ENCODE measurements at places on chromosomes 7 and 10.

- DNase-seq: no peak
These were observed 178.0 kb downstream of the MDFIC start for GRCh38 chr7:115099906-115100305.

- no peak for DNase-seq
These were observed 166.6 kb downstream of the ARHGAP21 start for GRCh38 chr10:24556750-24557742.

DNA sequence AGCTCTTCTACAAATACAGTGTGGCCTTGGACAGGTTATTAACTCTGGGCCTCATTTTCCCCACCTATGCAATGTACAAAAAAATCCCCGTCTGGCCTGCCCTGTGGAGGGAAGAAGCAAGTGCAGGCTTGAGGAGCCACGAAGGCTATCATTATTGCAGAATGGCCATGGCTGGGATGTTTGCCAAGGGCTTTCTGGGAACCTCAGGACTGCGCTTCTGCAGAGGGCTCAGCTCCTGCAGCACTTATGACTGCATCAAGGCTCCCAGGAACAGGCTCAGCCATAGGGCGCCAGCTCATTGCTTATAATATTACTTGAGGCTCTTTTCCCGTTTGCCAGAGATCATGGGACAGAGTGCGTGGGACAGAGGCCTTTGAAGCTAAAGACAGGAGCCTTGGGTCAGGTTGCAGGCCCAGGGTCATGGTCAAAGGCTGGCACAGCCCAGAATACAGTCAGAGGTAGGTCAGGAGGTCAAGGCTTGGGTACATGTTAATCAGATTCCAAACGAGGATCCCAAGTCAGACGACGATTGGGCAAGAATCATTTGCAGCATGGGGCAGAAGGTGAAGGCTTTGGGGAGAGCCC, 20.6 kb upstream of the C10orf105 start:
- DNase-seq: no peak

DNA sequence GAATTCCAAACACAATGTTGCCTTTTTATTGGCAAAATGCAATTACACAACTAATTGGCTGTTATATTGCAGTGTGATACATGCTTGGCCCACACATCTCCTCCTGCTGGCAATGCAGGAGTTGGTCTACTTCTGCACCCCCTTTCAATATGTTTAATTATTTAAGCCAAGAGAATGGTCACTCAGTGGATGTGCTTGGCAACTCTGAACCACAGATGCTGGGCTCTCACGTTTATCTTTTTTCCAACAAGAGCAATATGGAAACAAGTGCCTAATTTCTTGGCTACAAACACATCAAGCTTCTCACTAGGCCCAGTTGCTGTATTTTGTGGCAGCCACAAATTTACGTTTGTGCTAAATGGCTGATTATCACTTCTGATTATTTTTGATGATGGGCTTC, 1149.2 kb upstream of the CELF2 start:
- DNase-seq: no peak

DNA sequence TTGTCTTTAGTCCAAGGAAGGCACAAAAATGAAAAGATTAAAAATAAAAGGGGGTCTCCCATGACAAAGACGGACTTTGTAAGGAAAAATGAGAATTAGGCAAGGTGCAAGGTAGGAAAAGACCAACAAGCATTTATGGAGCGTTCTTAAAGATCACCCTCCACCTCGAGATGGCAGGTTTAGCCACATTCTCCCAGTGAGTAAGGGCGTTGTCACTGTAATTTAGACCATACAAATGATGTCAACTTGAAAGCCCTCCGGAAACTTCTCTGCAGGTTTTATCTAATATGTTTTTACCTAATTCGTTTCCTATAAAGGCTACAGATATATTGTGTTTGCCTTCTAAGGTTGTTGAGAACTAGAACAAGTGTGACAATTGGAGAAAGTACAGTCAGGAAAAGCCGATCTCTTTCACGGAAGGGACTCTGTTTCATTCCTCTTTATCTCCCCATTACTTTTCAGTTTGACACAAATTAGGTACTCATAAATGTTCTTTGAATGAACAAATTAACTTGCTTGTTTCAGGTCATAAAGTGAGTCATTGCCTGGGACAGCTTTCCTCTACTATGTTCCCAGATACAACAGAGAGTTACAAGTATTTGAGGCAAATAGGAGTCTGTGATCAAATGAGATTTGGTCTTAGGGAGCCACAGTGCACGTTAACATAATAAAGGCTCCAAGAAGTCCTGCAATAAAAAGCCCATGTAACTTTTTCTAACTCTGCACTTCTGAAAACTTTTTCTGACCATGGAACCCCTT, 102.6 kb upstream of the HABP2 start:
- DNase-seq: no peak

GRCh38 chr10:89171996-89172395, 35.1 kb downstream of the CH25H start:
- DNase-seq: no peak

DNA sequence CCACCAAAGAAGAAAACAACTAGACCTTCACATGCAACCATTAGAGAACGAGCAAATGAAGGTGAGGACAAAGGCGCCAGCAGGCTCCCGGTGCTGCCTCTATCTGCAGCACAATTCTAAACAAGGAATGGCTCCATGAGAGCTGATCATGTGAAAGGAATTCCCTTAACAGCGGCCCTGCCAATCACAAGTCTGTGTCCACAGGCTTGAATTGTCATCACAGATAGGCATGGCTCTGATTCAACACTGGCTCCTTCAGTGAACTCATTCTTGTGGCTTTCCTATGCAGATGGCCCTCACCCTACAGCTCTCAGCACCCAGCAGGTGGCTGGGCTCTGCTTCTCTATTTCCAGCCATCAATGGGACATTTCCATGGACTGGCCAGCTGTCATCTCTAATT, 36.2 kb downstream of the LAMB1 start:
- no peak for DNase-seq

DNA sequence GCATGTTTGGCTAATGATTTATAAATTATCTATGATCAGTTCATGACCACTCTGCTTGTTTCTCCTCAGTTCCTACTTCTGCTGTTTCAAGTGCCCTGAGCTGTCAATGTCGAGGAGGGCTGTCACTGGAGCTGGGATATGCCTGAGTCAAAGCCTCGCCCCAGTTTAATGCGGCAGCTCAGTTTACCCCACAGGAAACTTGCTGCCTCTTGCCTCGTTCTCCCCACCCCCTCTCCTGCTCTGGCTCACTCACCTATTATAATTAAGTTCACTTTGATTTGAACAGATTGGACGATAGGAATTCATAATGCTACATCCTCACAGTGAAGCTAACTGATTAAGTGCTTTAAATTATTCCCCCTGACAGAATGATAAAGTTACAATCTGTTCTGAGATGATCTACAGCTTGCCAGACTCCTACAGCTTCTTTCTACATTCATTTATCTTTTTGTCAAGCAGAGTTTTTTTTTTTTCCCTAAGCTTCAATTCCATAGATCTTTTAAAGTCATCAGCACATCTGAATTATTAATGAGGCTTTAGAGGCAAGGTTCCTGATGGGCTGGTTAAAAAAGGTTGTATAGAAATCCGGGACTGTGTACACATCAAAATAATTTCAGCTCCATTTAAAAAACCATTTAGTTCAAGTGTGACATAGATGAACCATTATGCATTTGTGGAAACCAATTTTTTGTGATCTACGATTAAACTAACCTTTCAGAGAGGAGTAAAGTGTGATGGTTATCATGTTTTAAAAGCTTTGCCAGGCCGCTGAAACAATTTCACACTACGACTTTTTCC, 758.3 kb downstream of the KCNMA1 start:
- DNase-seq: no peak

DNA sequence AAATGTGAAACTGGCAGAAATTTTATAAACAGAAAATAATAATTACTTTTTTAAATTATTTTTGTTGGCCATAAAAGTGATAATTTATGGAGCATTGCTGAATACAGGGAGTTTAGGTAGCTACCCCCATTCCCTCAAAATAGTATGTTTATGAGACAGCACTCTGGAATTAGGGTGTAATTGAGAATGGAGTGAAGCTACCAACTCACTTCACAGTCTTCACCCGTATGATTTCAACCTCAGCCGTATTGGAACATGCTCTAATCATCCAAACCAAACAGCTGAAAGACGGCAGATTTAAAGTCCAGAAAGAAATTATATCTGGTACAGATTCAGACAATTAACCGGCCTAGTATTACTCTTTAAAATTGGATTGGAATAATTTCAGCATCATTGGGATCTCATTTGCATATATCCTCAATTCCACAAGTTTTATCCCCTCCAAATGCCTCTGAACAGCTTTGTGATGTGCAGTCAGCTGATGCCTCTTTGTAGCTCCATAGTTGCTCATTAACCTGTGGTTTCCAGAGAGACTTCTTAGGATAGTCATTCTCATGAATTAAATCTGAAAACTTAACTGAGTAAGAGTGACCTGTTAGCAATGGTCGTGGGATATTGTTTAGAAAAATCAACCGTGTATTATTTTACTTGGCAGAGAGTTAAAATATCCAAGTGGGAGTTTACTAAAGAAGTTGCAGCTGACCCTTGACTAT, 59.1 kb upstream of the GJD4 start:
- no peak for DNase-seq

- no peak for DNase-seq
These were observed 252.2 kb downstream of the WDR37 start for GRCh38 chr10:1308173-1308961.

- DNase-seq: no peak
These were observed 41.6 kb upstream of the CTBP2 start for GRCh38 chr10:125201791-125202622.

DNA sequence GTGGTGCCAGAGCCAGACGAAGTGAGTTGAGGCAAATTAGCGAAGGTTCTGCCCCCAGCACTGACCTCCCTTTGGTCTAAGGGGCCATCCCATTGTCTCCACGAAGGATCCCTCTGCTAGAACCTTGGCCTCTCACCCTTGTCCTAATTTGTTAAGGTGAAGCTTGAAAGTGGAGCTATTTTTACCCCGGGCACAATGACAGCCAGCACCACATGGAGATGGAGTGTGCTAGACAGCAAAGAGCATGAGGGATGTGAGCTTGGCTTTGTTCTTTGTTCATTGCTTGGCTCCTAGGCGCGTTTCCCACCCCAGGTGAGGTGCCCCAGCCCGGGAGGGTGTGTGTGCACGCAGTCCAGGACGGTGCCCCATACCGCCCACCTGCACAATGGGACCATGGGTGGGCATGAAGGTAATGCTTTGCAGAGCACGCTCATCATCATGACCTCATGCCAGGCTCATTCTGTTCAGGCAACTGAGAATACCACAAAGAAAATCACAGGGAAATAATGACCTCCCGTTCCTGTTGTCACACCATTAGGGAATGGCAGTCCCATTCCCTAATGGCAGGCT, 361.0 kb upstream of the FZD8 start:
- DNase-seq: no peak

DNA sequence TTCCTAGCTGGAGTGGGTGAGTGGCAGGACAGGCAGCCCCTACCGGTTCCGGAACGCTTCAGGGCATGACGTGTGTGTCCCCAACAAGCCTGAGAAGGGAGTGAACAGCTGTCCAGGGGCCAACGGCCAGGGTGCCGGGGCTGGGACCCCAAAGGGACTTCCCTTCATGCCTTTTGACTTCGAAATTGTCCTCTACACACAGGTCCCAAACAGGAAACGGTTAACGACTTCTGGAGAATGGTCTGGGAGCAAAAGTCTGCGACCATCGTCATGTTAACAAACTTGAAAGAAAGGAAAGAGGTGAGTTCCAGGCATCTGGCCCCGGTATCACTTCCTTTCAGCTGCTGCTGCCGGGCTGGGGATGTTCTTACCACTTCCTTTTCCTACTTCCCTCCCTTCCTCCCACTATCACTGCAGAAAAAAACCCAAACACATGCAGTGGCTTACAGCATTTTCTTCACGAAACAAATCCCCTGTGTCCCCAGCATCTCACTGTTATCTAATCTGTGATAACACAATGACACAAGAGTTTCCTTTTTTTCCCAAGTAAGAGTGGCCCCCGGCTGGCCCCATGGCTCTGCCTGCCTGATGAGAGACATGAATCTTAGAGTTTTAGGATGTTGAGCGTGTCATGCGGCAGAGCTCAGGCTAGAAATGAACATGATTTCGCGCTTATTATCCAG, 63.2 kb downstream of the MKI67 start:
- no peak for DNase-seq

DNA sequence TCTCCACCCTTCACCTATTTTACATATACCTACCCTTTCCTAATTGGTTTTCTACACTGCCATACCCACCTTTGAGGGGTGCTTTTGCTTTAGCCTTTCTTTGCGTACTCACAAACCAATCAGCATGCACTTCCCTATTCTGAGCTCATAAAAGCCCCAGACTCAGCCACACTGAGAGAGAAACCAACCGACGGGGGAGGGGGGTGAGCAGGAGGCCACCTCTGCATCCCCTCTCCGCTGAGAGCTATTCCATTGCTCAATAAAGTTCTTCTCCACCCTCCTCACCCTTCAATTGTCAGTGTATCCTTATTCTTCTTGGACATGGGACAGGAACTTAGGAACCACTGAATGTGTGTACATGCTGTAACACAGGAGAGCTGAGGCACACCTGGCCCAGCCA, 9.0 kb upstream of the FKBP9 start:
- no peak for DNase-seq

GRCh38 chr7:29319719-29320521, 125.3 kb downstream of the CHN2 start:
- DNase-seq: no peak

DNA sequence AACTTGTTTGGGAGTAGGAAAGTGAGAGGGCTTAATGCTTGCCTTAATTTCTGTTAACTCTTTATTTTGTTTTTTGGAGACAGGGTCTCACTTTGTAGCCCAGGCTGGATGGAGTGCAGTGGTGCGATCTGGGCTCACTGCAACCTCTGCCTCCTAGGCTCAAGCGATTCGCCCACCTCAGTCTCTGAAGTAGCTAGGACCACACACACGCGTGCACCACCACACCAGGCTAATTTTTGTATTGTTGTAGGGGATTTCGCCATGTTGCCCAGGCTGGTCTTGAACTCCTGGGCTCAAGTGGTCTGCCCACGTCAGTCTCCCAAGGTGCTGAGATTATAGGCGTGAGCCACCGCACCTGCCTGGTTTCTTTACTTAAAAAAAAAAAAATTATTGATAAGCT, 1.9 kb downstream of the PPP2R2D start:
- no peak for DNase-seq

DNA sequence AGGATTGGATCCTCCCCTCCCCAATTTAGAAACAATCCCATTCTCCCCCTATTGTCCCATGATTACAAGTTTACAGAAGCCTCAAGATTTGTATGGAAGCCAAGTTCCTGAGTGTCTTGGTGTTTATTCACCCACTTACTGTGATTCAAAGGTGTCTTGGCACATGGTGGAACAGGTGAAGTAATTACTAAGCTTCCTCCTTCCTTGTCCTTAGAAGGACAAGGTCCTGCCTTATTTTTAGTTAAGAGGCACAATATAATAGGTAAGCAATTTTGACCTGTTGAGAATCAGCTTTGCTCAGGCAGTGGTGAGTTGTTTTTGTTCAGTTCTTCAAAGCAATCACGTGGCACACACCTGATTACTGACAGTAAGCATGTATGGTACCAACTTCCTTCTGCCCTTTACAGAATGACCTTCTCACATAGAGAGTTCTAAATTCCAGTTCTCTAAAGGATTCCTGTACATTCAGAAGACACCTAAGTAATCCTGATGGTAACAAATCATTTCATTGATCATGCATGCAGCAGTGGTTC, 60.7 kb upstream of the SLC13A1 start:
- no peak for DNase-seq

GRCh38 chr7:66247380-66248078, 42.4 kb downstream of the TPST1 start:
- DNase-seq: no peak

GRCh38 chr10:99598781-99599509, 21.3 kb downstream of the SLC25A28 start:
- no peak for DNase-seq

- no peak for DNase-seq
These were observed 1116.9 kb upstream of the CELF2 start for GRCh38 chr10:9900751-9901150.

Measured in NCI-H187 (cell line).